Type B pancreatic cell (in vitro differentiated cells): ENCODE measurements at places on chromosomes 2 and 18. TPM values are rescaled to one million over a fixed set of nuclear protein-coding genes. Genes with fewer than 3 reads are reported as not detected.

GRCh38 chr2:15620340-15620739 lies 28.7 kb downstream of the DDX1 start:
- H3K36me3 ChIP-seq: peaks cover 38% of the 10 kb centered on the region
- no peak for DNase-seq
- no peak overlapping the region for H3K27ac ChIP-seq
- H3K27me3 ChIP-seq: no peaks in the 10 kb centered on the region

- no peak overlapping the region for H3K4me3 ChIP-seq
- no peak for DNase-seq
- no peak overlapping the region for H3K27ac ChIP-seq
- peaks cover 10% of the 10 kb centered on the region for H3K4me1 ChIP-seq
- no peaks in the 10 kb centered on the region for H3K36me3 ChIP-seq
These were observed 77.3 kb upstream of the CTLA4 start for GRCh38 chr2:203790134-203790852.

DNA sequence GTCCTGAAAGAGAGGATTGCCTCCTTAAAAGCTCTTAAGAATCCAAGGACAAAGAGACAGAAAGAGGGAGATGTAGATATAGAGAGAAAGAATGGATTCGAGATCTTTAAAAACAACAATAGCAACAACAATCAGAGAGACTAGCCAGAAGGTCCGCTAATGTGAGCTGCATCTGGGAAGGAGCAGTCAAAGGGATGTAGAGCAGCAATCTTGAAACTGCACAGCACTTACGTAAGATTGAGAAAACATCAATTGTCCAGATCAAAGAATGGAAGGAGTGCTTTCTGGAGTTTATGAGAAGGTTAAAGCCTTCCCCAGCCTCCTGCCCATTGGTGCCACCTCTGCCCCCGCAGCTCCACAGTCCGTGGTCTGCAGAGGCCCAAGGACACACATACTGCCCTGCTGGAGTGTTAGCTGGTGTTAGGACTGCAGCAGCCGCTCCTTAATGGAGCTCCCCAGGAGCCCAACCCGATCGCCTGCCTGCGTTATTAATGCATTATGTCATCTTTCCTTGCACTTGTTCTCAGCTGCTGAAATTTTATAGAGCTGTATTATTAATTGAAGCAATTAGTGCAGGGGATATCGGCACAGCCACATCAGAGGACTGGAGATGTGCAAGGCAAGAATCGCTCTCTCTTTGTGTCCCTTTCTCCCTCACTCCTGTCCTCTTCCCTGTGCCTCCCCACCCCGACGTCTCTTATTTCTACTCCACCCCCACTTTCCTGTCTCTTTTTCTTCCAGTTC lies 94.2 kb upstream of the STPG4 start:
- H3K36me3 ChIP-seq: no peaks in the 10 kb centered on the region
- H3K27ac ChIP-seq: no peak overlapping the region
- DNase-seq: no peak
- H3K4me3 ChIP-seq: no peak overlapping the region

DNA sequence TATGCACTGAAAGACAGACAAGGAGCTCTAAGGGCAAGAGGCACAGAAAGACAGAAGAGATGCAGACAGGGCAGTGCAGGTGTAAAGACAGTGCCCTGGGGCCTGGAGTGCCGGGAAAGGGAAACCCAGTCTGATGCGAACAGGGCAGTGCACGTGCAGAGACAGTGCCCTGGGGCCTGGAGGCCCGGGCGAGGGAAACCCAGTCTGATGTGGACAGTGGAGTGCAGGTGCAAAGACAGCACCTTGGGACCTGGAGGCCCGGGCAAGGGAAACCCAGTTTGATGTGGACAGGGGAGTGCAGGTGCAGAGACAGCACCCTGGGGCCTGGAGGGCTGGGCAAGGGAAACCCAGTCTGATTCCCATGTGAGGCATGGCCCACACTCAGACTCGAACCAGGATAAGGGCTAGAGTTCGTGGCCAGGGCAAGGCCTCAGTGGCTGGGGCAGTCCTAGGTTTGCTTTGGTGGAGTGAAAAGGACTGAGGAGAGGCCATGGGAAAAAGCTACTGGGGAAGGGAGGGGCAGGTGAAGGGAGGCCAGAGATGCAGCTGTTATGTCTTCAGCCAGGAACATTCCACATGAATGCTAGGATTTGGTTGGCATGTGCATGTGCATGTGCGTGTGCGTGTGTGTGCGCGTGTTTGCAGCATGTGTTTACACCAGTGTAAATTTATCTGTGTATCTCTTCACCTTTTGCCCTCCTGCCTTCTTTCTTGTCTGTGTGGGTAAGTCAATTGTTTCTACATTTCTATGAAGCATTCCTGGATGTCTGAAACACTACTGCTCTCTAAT lies 39.1 kb upstream of the DNMT3A start:
- peaks cover 16% of the 10 kb centered on the region for H3K36me3 ChIP-seq
- H3K27me3 ChIP-seq: no peaks in the 10 kb centered on the region
- no peak overlapping the region for H3K27ac ChIP-seq
- DNase-seq: no peak
- H3K4me3 ChIP-seq: no peak overlapping the region

DNA sequence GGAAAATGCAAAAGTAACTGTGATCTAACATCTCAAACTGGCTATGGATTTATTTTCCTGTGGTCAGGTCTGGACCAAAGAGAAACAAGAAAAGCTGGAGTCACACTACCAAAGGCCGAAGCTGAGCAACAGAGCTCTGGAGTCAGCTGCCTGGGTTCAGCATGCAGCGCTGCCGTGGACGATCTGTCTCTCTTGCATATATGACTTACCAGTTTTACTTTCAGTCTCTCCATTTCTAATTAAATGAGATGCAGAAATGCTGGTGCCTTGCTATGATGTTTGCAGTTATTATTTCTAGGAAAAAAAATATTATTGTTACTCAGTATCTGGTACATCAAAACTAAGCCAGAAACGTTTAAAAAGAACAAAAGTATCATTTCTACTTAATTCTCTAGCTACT lies 813.2 kb downstream of the RNF144A start:
- H3K4me3 ChIP-seq: no peak overlapping the region
- no peaks in the 10 kb centered on the region for H3K36me3 ChIP-seq
- H3K27ac ChIP-seq: no peak overlapping the region
- no peaks in the 10 kb centered on the region for H3K27me3 ChIP-seq
- peaks cover 32% of the 10 kb centered on the region for H3K4me1 ChIP-seq

SERPINB13 gene
- 3.7 and 5.9 TPM in 2 replicates for total RNA-seq
